HS-5 (cell line): ENCODE measurements at places on chromosomes 13 and 19.

DNA sequence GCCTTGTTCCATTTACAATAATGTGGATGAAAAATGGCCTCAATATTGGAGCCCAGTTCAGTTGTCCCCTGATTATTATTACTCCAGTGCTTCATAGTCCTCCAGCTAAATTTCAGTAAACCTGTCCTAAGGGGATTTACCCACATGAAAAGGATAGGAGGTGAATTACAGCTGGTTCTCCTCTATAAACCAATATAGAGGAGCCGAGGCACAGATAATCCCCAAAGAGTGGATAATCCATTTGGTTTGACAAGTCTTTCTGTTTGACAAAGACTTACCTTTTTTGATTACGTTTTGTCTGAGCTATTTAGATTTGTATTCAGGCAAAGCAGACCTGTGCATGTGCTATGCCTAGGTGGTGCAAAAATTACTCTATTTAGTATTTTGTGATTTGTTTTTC, 2.7 kb downstream of the CNMD start:
- no peak for DNase-seq

GRCh38 chr19:38707512-38708114, 36.7 kb downstream of the CAPN12 start:
- no peak for DNase-seq

GRCh38 chr13:76971851-76972829, 19.7 kb upstream of the CLN5 start:
- no peak for DNase-seq

GRCh38 chr13:79896851-79897250, 415.9 kb downstream of the NDFIP2 start:
- DNase-seq: no peak

DNA sequence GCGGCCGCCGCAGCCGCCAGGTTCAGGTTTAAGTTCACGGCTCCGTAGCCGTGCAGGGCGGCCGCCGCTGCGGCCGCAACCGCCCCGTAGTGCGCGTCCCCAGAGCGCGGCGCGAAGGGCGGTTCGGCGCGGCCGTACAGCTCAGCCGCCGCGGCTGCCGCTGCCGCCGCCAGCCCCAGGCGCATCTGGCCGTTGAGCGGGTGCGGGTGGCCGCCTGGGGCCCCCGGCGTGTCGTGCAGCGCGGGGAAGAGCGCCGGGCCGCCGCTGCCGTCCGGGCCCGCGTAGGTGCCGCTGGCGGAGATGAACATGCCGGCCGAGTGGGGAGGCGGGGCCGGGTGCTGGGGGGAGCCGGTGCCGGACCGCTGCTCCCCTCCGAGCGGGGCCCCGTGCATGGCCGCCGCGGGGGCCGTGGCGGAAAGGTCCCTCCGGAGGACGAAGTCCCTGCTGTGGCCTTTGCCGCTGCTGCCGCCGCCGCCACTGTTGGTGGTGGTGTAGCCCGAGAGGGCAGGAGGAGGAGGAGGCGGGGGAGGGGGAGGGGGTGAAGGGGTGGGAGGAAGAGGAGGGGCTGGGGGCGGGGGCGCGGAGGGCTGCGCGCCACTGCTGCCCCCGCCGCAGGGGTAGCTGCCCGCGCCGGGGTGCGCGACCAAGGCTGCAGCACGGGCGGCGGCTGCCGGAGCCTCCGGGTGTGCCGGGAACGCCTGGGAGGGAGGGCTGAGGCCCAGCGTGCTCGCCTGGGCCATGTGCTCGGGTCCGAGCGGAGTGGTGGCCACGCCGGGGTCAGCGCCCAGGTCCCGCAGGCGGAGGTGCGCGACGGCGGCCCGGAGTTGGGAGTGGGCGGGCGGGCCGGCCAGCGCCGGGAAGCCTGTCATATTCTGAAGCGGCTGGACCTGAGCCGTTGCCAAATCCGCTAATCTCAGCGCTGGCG, 654 bp downstream of the ZIC5 start:
- DNase-seq: no peak

- DNase-seq: no peak
Measured at GRCh38 chr13:80224468-80224867, 116.5 kb downstream of the SPRY2 start.
